Endothelial cell of coronary artery (primary cell): ENCODE measurements at places on chromosomes 1 and 21. TPM values are rescaled to one million over a fixed set of nuclear protein-coding genes. Genes with fewer than 3 reads are reported as not detected.

DMRTB1 gene
- total RNA-seq: not detected in 2 replicates

RGS18 gene
- total RNA-seq: not detected in 2 replicates

S100A9 gene
- total RNA-seq: 0.18 and 0.19 TPM in 2 replicates

USP21 gene
- total RNA-seq: 4.0 and 5.6 TPM in 2 replicates

FCRLB gene
- 1.3 TPM in 2 replicates for total RNA-seq

PADI3 gene
- total RNA-seq: not detected in 2 replicates

C2CD2 gene
- 21.5 and 45.4 TPM in 2 replicates for total RNA-seq

PIK3CD gene
- total RNA-seq: 3.6 and 4.0 TPM in 2 replicates

AMY2A gene
- not detected in 2 replicates for total RNA-seq

CELA3B gene
- 0.27 TPM in 1 of 2 replicates, not detected in the other for total RNA-seq

DCDC2B gene
- total RNA-seq: not detected in 2 replicates

SUCO gene
- 18.0 TPM in 2 replicates for total RNA-seq

ZBTB48 gene
- 12.7 and 14.7 TPM in 2 replicates for total RNA-seq

RBP7 gene
- total RNA-seq: 0.28 TPM in 1 of 2 replicates, not detected in the other

FNDC10 gene
- total RNA-seq: 0.47 and 0.54 TPM in 2 replicates

GPR153 gene
- 1.3 and 2.5 TPM in 2 replicates for total RNA-seq

S100A8 gene
- total RNA-seq: not detected in 2 replicates

HLX gene
- total RNA-seq: 13.8 and 22.1 TPM in 2 replicates

ARID1A gene
- total RNA-seq: 11.1 and 21.8 TPM in 2 replicates

LMO4 gene
- 14.9 and 19.9 TPM in 2 replicates for total RNA-seq

LRRC3 gene
- 0.99 and 1.2 TPM in 2 replicates for total RNA-seq

HSPB7 gene
- total RNA-seq: 0.38 TPM in 1 of 2 replicates, not detected in the other

SYTL1 gene
- under 0.01 and 0.09 TPM in 2 replicates for total RNA-seq

UQCRHL gene
- total RNA-seq: 13.7 and 14.3 TPM in 2 replicates

PTPRC gene
- 0.28 TPM in 1 of 2 replicates, not detected in the other for total RNA-seq

VAMP4 gene
- 4.6 and 5.4 TPM in 2 replicates for total RNA-seq

CHTOP gene
- 26.5 and 37.1 TPM in 2 replicates for total RNA-seq

OR2L5 gene
- total RNA-seq: not detected in 2 replicates

DMBX1 gene
- not detected in 2 replicates for total RNA-seq

GJA9 gene
- total RNA-seq: not detected in 2 replicates

GPR61 gene
- total RNA-seq: 0.27 and 0.66 TPM in 2 replicates

PGM1 gene
- total RNA-seq: 29.5 and 64.3 TPM in 2 replicates

HUNK gene
- not detected in 2 replicates for total RNA-seq

SLC44A3 gene
- total RNA-seq: 0.27 and 0.28 TPM in 2 replicates

SLC27A3 gene
- 11.4 and 14.7 TPM in 2 replicates for total RNA-seq

IGSF3 gene
- 0.36 and 0.47 TPM in 2 replicates for total RNA-seq

CCDC24 gene
- 1.6 and 2.4 TPM in 2 replicates for total RNA-seq

NUAK2 gene
- total RNA-seq: 0.81 and 1.4 TPM in 2 replicates

FCMR gene
- total RNA-seq: not detected in 2 replicates

ELAPOR1 gene
- 0.09 and 0.27 TPM in 2 replicates for total RNA-seq

LCE2B gene
- not detected in 2 replicates for total RNA-seq
